ENCODE measurements at places on chromosomes 5 and 9.

- peaks cover 3% of the 10 kb centered on the region for H3K36me3 ChIP-seq
- H3K4me1 ChIP-seq, result no peaks in the 10 kb centered on the region
- peaks cover 44% of the 10 kb centered on the region for H3K27me3 ChIP-seq
- no peak for DNase-seq
- H3K4me3 ChIP-seq, result no peak overlapping the region
- H3K27ac ChIP-seq, result no peak overlapping the region
These were observed 174.9 kb upstream of the SMIM23 start for GRCh38 chr5:171610686-171611085.

- no peak overlapping the region for H3K27ac ChIP-seq
- H3K4me1 ChIP-seq, result no peaks in the 10 kb centered on the region
- no peaks in the 10 kb centered on the region for H3K27me3 ChIP-seq
- DNase-seq, result no peak
These were observed 112.5 kb upstream of the SLIT3 start for GRCh38 chr5:169413416-169413815.

GRCh38 chr5:170741801-170742200 is 41.7 kb upstream of the GABRP start:
- no peak overlapping the region for H3K4me3 ChIP-seq
- DNase-seq, result no peak
- H3K27ac ChIP-seq, result no peak overlapping the region
- peaks cover 3% of the 10 kb centered on the region for H3K4me1 ChIP-seq

- peak overlapping the region; percentile 57 for H3K4me3 ChIP-seq
- no peak overlapping the region for H3K27ac ChIP-seq
- no peak for DNase-seq
- no peaks in the 10 kb centered on the region for H3K36me3 ChIP-seq
These were observed 60.1 kb upstream of the CLINT1 start for GRCh38 chr5:157918811-157919742.
